Activated T-helper 2 cell treated with anti-CD3 and anti-CD28 coated beads, Interferon-gamma antibody, Interleukin-2, Interleukin-4, amounts not matched to agents 10 μg/mL and 5 μg/mL and 100 μg/mL, durations not matched to agents 14 hours and 24 hours and 36 hours (primary cell): ENCODE measurements at places on chromosomes 7 and 10. TPM values are rescaled to one million over a fixed set of nuclear protein-coding genes. Genes with fewer than 3 reads are reported as not detected.

Gene EVX1
- total RNA-seq, result not detected in 2 replicates

Gene SCART1
- 1.3 and 1.4 TPM in 2 replicates for total RNA-seq

DNA sequence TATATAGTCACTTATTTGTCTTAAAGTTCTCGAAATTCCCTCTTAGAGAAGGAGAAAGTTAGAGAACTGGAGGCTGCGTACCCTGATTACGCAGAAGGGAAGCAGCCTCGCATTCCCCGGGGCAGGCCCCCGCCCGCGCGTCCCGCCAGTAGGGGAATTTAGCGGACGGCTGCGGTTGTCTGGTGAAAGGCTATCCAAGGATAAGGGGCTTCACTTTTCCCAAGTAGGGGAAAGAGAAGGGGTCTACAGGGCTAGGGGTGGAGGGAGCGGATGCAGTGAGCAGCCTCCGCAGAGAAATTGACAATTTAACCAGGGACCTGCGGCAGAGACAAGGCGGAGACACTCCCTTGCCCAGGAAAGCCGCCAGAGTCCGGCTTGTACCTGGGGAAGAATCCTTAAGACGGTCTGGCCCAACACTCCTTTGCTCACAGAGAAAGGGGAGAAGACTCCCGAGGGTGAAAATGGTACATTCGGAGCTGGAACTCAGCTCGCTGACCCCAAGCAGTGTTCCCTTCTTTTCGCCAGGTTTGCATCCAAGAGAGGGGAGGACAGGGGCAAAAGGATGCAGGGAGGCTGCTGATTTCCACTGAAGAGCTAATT lies 994 bp upstream of the MAGI2 start:
- no peak for DNase-seq

- DNase-seq, result no peak
These were observed 11.3 kb downstream of the KAT6B start for GRCh38 chr10:74837743-74838142.

DNA sequence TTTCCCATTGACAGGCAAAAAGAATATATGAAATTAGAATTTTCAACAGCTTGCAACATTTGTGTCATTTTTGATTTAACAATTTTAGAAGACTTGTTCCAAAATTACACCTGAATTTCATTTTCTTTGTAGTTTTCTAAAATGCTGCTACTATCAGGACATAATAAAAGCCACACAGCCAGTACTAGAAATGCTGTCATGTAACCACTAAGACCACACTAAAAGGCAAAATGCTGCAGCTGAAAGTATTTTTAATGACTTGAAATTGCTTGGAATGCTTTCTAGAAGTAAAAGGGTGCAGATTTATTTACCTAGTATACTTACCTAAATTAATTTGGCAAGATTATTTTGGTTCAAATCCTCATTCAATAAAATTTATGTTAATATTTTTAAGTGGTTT lies 470.1 kb downstream of the GFRA1 start:
- no peak for DNase-seq

GRCh38 chr10:97069576-97070362 lies 116.0 kb downstream of the SLIT1 start:
- no peak for DNase-seq

DNA sequence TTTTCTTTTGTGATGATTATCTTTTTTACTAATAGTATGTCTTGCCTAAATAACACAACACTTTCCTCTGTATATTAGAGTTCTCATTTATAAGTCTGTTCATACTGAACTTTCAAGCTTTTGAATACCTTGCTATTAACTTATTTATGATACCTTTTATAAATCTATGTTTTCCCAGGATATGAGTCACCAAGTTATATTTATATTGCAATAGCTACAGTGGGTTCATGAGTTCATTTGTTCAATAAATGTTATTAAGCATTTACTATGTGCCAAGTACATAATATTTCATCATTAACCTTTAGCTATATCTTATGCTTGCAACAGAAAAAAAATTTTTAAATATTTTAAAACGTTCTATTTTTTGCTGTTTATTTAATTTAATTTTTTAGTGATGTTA lies 18.3 kb downstream of the CLCN1 start:
- no peak for DNase-seq
